ENCODE measurements at places on chromosomes 7 and 10. TPM values are rescaled to one million over a fixed set of nuclear protein-coding genes. Genes with fewer than 3 reads are reported as not detected.

The UNC5B gene
- polyA plus RNA-seq: 10.5 TPM

The SMKR1 gene
- 1.1 TPM for polyA plus RNA-seq

The FAM107B gene
- 44.0 TPM for polyA plus RNA-seq

The LHFPL3 gene
- polyA plus RNA-seq: 8.4 TPM

The UFSP1 gene
- polyA plus RNA-seq: 2.4 TPM

The TRPV6 gene
- 2.2 TPM for polyA plus RNA-seq

The OLAH gene
- polyA plus RNA-seq: not detected

The OTUD1 gene
- polyA plus RNA-seq: 12.9 TPM

The LIPJ gene
- 0.10 TPM for polyA plus RNA-seq

The INPP5F gene
- 24.7 TPM for polyA plus RNA-seq

The ACTL6B gene
- polyA plus RNA-seq: 2.9 TPM

The AEBP1 gene
- polyA plus RNA-seq: 23.1 TPM

The EBF3 gene
- 7.5 TPM for polyA plus RNA-seq

The CYP3A5 gene
- polyA plus RNA-seq: 139 TPM

The NAT16 gene
- 0.21 TPM for polyA plus RNA-seq

The CUBN gene
- 73.9 TPM for polyA plus RNA-seq

The NUTM2D gene
- polyA plus RNA-seq: 3.8 TPM

The AGBL3 gene
- 4.4 TPM for polyA plus RNA-seq

The CCDC201 gene
- not detected for polyA plus RNA-seq

The LZTS2 gene
- polyA plus RNA-seq: 56.8 TPM

The APBB1IP gene
- polyA plus RNA-seq: 3.3 TPM

The TMEM196 gene
- polyA plus RNA-seq: 0.79 TPM

The AOAH gene
- polyA plus RNA-seq: 17.8 TPM

The PNLIP gene
- polyA plus RNA-seq: 0.12 TPM

The TMEM236 gene
- polyA plus RNA-seq: 34.3 TPM

The CALU gene
- 92.5 TPM for polyA plus RNA-seq

The ENTPD1 gene
- polyA plus RNA-seq: 21.3 TPM

The LRRTM3 gene
- 1.4 TPM for polyA plus RNA-seq

The NCF1 gene
- 3.1 TPM for polyA plus RNA-seq

The NME8 gene
- polyA plus RNA-seq: 0.04 TPM

The MOGAT3 gene
- 72.1 TPM for polyA plus RNA-seq

The OR6B1 gene
- polyA plus RNA-seq: not detected
